Suprapubic skin (tissue), 4 donors: ENCODE measurements at places on chromosomes 3 and 15. TPM values are rescaled to one million over a fixed set of nuclear protein-coding genes. Genes with fewer than 3 reads are reported as not detected.

Gene CAV3
- not detected for total RNA-seq

Gene MAPK6
- 50.0 TPM for total RNA-seq

Gene HYAL1
- 31.0 TPM for total RNA-seq

Gene TMEM108
- total RNA-seq: 4.0 TPM

Gene XCR1
- total RNA-seq: 0.93 TPM

Gene SLCO2A1
- total RNA-seq: 25.0 TPM

Gene STARD5
- total RNA-seq: 66.7 TPM

Gene PLSCR5
- not detected for total RNA-seq

Gene UACA
- total RNA-seq: 26.1 TPM

Gene GOLGA8G
- total RNA-seq: not detected

Gene SATB1
- 41.9 TPM for total RNA-seq

Gene TUSC7
- total RNA-seq: not detected

Gene GPR160
- total RNA-seq: 3.3 TPM

Gene EHHADH
- total RNA-seq: 6.1 TPM

Gene OXTR
- total RNA-seq: not detected

Gene MASP1
- 1.6 TPM for total RNA-seq

Gene MDFIC2
- not detected for total RNA-seq

Gene SH2D7
- not detected for total RNA-seq

Gene ACKR4
- 1.8 TPM for total RNA-seq

Gene SLC24A5
- 13.0 TPM for total RNA-seq

Gene CD200R1
- 0.80 TPM for total RNA-seq

Gene IMPG2
- 0.04 TPM for total RNA-seq

Gene CPLX3
- total RNA-seq: not detected

Gene PTPRG
- total RNA-seq: 11.0 TPM

Gene CDV3
- total RNA-seq: 101 TPM

Gene C3orf22
- total RNA-seq: not detected

Gene SI
- 0.08 TPM for total RNA-seq

Gene CYP11A1
- not detected for total RNA-seq

Gene ATP6V1A
- 57.9 TPM for total RNA-seq

Gene TNFSF10
- total RNA-seq: 63.1 TPM

Gene ITIH1
- not detected for total RNA-seq
